ENCODE measurements at places on chromosomes 5 and 9. TPM values are rescaled to one million over a fixed set of nuclear protein-coding genes. Genes with fewer than 3 reads are reported as not detected.
A peak's percentile ranks its signal among the peaks of the same experiment; 100 is the strongest.

The NUTM2G gene
- not detected for total RNA-seq

GRCh38 chr9:99807956-99808355, 13.7 kb upstream of the NR4A3 start:
- H3K4me3 ChIP-seq: no peak overlapping the region
- no peak for DNase-seq
- H3K27ac ChIP-seq: no peak overlapping the region
- no peaks in the 10 kb centered on the region for H3K27me3 ChIP-seq
- no peaks in the 10 kb centered on the region for H3K36me3 ChIP-seq
- H3K4me1 ChIP-seq: peaks cover 6% of the 10 kb centered on the region

DNA sequence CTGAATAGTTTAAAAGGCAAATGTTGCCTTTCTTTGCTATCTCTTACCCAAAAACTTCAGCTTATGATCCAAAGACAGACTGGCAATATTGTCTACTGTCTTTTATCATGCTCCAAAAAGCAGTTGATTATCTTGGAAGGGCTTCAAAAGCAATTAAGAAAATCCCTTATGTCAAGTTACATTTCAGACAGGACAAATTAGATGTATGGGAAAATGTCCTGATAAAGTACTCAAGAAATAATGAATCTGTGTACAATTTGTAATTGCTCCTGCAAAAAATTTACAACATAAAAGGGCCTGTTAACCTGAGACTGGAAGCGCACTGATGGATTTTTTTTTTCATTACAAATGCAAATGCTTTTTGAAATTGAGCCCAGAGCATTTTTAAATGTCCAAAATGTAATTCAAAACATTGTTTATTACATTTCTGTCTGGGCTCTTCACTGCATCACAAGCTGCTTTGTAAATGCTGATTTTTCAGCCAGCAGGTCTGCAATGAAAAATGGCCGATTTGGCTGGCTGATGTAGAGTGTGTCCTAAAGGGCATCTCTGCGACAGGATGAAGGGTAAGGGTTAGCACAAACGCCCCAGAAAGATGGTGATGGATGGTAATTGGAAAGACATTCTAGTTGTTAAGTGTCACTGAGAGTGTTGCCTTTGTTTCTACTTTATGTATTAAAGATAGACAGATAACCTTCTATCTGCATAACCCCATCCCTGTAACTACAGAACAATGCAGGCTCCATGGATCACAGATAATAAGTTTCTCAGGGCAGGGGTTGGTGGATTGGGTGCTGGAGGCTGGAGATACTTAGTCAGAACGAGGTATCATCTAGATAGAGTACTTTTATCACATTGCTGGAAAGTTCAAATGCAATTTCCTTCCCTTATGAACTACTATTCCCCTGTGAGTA, 27.0 kb downstream of the MAT2B start:
- no peak for DNase-seq
- H3K4me3 ChIP-seq: no peak overlapping the region
- no peaks in the 10 kb centered on the region for H3K4me1 ChIP-seq
- H3K27ac ChIP-seq: no peak overlapping the region
- no peaks in the 10 kb centered on the region for H3K27me3 ChIP-seq

GRCh38 chr5:53323943-53324642, 156.3 kb upstream of the FST start:
- H3K4me1 ChIP-seq: peaks cover 5% of the 10 kb centered on the region
- no peak for DNase-seq
- H3K4me3 ChIP-seq: no peak overlapping the region
- H3K27ac ChIP-seq: no peak overlapping the region
- H3K27me3 ChIP-seq: no peaks in the 10 kb centered on the region

DNA sequence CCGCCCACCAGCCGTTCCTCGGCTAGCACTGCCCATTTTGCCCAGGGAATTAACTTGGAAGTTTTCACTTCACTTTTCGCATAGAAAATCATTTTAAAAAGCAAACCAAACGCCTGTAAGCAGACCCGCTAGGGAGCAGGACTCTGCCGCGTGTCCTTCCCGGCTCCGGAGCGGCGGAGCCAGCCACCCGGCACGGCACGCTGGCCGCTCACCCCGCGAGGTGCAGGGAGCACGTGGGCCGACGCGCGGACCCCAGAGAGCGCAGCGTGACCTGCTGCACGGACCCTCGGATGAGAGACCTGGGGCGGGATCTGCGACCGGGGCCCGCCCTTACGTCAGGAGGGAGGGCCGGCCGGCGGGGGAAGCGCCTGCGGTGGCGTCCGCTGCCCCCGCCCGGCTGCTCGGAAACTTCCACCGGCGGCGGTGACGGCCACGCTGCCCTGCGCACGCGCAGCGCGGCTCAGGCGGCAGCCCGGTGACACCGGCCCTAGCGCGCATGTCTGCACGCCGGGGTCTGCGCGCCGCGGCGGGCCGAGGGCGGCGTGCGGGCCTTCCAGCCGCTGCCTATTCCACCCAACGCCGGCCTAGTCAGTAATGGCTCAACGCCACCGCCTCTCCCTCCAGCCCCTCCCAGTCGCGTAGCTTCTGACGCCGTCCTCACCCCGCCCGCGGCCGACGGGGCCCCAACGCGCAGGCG, 507 bp upstream of the TENT4A start:
- H3K36me3 ChIP-seq: no peaks in the 10 kb centered on the region
- peak; percentile 80 for DNase-seq
- H3K4me1 ChIP-seq: peaks cover 25% of the 10 kb centered on the region
- peak overlapping the region; percentile 84 for H3K4me3 ChIP-seq
- H3K27me3 ChIP-seq: no peaks in the 10 kb centered on the region
- peak overlapping the region; percentile 97 for H3K27ac ChIP-seq

DNA sequence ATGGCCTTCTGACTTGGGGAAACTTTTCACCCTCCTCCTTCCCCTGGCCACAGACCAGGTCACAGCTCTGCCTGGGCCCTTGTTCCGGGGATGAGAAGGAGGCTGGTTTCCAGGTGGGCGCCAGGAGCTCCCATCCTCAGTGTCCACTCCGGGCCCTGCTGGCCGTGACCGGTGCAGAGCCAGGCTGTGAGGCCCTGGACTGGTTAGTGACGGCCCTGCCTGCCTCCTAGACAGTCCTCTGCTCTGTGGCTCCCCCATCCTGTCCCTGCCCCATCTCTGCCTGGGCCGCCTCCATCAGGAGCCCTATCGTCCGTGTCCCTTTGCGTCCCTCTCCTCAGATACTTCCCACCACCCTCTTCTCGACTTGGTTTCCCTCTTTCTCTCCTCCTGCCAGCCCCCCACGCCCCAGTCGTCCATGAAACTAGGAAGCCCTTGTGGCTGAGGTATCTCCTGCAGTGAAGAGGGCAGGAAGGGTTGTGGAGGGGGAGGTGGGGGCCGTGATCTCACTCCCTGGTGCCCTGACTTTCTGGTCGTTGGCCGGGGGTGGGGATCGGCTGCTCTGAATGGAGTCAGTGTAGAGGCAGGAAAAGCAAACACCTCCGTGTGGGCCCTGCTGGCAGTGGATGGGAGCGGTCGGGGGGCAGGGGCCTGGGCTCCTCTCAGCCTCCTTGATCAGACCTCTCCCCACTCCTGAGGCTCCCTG, 15.4 kb upstream of the CERCAM start:
- no peaks in the 10 kb centered on the region for H3K27me3 ChIP-seq
- H3K36me3 ChIP-seq: no peaks in the 10 kb centered on the region

GRCh38 chr9:127634021-127634420, 21.9 kb downstream of the STXBP1 start:
- H3K27ac ChIP-seq: no peak overlapping the region
- no peaks in the 10 kb centered on the region for H3K4me1 ChIP-seq
- H3K36me3 ChIP-seq: no peaks in the 10 kb centered on the region
- DNase-seq: no peak
- H3K4me3 ChIP-seq: no peak overlapping the region

The UNC13B gene
- total RNA-seq: 47.4 TPM

DNA sequence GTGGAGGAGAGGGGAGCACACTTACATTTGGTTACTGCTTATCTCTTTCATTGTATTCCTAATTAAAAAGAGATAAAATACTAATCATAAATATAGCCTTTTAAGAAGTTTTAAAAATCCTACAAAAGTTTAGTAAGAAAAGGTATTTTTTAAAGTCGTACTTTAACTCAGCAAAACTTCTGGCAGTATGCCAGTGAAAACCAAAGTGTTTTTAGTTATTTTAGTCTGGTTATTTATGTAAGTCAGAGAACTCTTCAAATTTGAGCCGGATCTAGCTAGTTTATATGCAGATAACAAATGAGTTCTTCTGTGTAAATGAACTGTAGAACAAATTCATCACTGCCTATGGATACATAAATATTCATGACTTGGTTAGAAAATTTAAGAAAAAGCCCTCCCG, 36.5 kb upstream of the ANKDD1B start:
- H3K36me3 ChIP-seq: peaks cover 2% of the 10 kb centered on the region
- H3K27ac ChIP-seq: peak overlapping the region; percentile 11
- H3K4me3 ChIP-seq: peak overlapping the region; percentile 3

All from thoracic aorta (tissue), 2 donors.